D341Med (cell line): ENCODE measurements at places on chromosomes 16 and 17.
A peak's percentile ranks its signal among the peaks of the same experiment; 100 is the strongest.

DNA sequence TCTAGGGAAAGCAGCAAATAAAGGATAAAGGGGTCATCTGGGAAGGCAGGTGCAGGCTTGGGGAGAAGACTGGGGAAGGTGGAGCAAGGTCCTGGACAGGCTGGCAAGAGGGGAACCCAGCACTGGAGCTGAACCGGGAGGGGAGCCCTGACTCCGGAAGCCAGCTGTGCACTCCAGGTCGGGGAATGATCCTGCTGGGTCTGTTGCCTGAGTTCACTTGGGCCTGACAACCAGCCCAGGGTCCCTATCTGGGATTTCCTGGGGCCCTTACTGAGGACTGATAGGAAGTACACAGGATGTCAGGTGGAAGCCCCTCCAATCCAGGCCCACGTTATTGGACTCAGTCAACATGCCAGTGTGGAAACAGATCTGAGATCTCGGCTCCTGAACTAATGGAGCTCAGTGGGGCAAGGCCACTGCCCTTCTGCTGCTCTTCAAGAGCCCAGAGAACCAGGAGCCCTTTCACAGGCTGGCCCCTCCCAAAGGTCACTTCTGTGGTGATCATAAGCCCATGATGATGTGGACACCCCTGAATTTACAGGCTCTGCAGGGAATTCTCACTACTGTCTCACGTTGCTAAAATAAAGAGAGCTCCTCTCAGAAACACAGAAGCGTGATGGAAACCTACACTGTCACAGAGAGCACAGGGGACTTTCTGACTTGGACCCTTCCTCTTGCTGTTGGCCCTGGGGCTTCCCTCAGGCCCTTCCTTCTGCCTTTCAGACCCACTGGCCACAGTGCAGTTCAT is 19.9 kb upstream of the PITPNM3 start:
- DNase-seq, result no peak

- no peak for DNase-seq
Observed at GRCh38 chr16:29653471-29653870, 9.6 kb upstream of the SPN start.

DNA sequence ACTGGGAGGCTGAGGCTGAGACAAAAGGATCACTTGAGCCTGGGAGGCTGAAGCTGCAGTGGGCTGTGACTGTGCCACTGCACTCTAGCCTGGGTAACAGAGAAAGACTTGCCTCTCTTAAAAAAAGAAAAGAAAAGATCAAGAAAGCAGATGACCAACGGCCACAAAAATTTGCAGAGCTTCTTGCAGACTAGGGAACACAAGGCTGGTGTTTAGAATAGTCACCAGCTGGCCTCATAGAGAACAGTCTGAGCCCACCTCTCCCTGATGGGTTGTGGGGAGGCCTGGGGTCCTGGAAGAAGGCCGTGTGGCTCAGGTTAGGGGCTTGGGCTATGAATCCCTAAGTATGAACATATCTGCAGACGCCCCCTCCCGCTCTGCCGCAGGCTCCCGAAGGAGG is 73.7 kb upstream of the MED9 start:
- no peak for DNase-seq

- DNase-seq, result no peak
Observed at GRCh38 chr17:6187836-6188235, 117.7 kb downstream of the WSCD1 start.

DNA sequence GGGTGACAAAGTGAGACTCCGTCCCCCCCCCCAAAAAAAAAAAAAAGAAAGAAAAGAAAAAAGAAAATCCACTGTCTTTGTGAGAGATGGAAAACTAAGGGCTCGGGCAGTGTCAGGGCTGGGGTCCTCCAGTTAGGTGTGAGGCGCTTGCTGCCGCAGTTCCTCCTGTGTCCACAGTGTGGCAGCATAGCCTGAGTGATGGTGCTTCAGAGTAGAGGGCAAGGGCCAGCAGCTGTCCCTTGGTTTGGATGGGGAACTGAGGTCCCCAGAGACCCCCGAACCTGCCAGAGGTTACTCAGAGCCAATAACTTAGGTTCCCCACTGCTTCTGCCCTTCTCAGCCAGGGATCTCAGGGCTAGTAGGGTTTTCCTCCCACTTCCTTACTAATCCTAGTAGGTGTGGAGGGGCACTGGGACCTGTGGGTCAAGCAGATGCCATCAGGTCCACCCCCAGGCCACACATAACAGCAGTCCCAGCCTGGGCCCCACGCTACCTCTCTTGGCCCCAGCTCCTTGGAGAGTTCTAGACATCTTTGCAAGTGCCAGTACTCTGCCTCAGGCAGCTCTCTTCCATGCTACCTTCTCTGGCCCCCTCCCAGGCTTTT is 7.9 kb upstream of the LLGL1 start:
- DNase-seq, result peak; percentile 79

DNA sequence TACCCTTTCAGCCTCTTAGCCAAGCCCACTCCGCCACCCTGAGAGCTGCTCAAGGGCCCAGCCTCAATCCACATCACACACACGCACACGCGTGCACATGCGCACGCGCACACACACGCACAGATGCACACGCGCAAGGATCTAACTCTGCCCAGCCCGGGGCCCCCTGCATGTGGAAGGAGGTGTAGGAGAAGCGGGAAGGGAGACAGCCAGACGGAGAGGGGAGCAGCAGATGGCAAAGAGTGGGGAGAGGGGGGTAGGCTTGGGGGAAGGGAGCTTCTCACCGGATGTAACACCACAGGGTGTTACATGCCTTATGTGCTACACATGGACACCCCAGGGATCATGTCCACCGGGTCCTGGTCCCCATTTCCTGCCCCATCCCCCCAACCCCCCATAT is 15.3 kb downstream of the DLG4 start:
- DNase-seq, result peak; percentile 54

DNA sequence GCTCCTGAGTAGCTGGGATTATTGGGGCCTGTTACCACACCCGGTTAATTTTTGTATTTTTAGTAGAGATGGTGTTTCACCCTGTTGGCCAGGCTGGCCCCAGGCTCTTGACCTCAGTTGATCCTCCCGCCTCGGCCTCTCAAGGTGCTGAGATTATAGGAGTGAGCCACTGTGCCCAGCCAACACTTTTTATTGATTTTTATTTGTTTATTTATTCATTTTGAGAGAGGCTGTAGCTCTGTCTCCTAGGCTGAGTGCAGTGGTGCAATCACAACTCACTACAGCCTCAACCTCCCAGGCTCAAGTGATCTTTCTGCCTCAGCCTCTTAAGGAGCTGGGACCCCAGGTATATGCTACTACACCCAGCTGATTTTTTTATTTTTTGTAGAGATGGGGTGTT is 54.7 kb downstream of the TNRC6A start:
- DNase-seq, result no peak

DNA sequence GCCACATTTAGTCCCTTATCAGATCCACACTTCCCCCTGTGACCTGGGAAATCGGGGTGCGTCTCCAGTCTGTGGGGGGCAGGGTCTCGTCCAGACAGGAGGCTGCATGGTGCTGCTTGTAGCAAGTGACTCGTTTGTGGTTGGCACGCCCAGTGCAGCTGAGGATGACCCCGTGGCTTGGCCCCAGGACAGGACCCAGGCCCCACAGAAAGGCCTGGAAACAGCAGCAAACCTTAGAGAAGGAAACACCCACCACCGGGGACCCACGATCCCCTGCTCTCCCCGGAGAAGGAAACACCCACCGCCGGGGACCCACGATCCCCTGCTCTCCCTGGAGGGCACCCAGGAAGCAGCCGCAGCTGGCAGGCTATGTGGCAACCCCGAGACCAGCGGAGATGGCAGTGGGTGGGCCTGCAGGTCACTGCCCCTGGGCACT is 8.2 kb upstream of the C16orf95 start:
- no peak for DNase-seq

GRCh38 chr16:84044118-84044488 is 1.5 kb upstream of the SLC38A8 start:
- DNase-seq, result no peak

DNA sequence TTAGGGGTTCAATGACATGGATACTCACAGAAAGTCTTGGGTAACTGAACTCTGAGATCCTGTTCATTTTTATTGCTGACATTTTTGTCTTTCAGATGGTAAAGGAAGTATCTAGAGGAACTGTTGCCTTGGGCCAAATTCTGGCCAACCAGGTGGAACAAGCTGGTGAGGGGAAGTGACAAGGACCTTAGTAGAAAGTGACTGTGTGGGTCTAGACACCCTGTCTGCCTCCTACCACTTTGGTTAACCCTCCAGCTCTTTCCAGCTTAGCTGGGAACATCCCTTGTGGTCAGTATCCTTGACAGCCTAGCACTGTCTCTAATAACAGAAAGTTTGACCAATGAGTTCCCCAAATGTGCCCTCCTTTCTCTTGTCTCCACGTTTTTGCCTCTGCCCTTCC is 28.8 kb upstream of the PRKCB start:
- no peak for DNase-seq

- peak; percentile 34 for DNase-seq
Observed at GRCh38 chr17:45438931-45439610, 6.4 kb upstream of the ARHGAP27 start.

- DNase-seq, result no peak
Observed at GRCh38 chr16:82629441-82630027, 2.8 kb downstream of the CDH13 start.

DNA sequence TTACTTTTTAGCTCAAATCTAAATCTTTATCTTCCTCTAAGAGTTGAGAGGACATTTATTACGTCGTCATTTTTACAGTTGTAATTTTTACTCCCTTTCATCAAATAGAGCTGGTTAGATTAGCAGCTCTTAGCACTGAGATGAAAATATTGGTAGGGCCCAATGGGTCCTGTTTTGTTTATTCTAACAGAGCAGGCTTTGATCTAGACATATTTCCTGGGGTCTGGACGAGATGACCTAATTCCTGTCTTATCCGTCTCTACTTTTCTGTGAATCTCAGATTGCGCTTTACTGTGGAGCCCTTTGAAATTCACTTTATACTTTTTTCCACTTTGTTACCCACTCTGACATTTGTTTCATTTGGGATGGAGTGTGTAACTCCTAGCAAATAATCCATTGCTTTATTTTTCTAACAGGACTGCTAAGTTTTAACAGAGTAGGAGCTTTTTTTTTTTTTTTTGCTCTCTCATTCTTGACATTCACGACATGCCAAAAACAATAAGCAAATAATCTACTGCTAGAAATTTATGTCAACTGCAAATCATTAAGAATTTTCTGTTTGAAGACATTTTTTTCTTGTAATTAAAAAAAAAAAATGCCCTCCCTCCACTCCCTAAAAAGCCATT is 18.5 kb downstream of the SALL1 start:
- no peak for DNase-seq

DNA sequence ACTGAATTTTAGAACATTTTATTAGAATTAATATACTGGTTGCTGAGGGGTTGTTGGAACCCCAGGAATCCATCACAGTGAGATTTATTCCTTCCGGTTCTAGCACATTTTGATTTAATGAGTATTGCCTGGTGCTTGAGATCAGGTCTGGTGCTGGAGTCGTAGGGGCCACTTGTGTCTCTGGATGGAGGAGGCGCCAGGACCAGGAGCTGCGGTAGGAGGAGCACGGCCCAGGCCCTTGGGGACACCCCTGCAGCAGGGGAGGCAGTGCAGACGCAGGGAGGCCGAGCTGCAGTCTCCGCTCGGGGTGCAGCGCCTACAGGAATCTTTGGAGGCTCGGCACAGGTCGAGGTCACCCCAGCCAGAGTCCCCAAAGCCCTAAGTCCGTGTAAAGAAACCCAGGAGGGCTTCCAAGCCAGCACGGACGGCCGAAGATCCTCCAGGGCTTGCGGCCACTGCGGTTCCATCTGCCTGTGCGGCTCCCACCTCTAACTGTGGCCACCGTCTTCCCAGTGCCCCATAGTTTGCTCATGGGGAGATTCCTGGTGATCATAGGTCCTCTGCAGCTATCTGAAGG is 66.2 kb upstream of the CREBBP start:
- DNase-seq, result no peak

DNA sequence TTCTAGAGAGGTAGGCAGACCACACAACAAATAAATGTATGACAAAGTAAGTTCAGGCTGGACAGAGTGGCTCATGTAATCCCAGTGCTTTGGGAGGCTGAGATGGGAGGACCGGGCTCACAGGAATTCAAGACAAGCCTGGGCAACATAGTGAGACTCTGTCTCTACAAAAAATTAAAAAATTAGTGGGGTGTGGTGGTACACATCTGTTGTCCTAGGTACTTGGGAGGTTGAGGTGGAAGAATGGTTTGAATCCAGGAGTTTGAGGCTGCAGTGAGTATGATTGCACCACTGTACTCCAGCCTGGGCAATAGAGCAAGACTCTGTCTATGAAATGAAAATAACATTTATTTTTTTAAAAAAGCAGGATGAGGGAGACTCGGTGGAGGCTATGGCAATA is 18.5 kb downstream of the CHP2 start:
- no peak for DNase-seq

- peak; percentile 18 for DNase-seq
Observed at GRCh38 chr17:49521088-49521450, 26.0 kb downstream of the NGFR start.

GRCh38 chr17:80219013-80219762 is 945 bp downstream of the SGSH start:
- DNase-seq, result no peak

DNA sequence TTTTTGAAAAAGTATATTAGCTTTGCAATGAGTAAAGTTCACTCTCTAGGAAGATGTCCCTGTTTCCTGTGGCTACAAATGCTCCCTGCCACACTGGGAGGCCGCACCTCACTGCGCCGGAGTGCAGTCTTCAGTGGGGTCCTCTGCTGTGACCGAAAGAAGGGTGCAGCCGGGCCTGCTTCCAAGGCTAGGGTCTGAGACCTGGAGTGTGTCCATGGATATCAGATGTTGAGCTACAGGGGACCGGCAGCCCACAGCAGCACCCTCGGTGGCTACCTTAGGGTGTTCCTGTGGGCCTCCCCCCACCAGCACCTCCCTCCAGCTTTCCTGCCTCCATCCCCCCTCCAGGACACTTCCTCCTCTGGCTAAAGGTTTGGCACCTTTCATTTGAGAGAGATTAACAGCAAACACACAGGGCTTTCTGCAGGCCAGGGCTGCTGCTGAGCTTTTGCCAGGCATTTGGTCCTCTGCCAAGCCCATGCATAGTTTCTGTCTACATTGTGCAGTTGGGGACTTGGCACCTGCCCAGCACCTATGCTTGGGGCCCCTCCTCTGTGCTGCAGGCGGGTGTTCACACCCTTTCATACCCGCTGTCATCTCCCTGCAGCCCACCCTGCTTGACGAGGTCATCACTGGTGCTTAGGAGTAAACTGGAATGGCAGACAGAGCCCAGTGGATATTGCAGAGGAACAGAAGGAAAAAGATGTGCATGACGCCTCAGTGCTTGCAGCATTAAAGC is 33.8 kb upstream of the CRISPLD2 start:
- DNase-seq, result peak; percentile 49

- DNase-seq, result no peak
Observed at GRCh38 chr17:82394278-82394677, 22.7 kb downstream of the UTS2R start.

GRCh38 chr17:38608648-38609047 is 2.9 kb upstream of the SRCIN1 start:
- DNase-seq, result no peak
